Left ventricle myocardium inferior (tissue), 1 donor: ENCODE measurements at places on chromosomes 16 and 17.

DNA sequence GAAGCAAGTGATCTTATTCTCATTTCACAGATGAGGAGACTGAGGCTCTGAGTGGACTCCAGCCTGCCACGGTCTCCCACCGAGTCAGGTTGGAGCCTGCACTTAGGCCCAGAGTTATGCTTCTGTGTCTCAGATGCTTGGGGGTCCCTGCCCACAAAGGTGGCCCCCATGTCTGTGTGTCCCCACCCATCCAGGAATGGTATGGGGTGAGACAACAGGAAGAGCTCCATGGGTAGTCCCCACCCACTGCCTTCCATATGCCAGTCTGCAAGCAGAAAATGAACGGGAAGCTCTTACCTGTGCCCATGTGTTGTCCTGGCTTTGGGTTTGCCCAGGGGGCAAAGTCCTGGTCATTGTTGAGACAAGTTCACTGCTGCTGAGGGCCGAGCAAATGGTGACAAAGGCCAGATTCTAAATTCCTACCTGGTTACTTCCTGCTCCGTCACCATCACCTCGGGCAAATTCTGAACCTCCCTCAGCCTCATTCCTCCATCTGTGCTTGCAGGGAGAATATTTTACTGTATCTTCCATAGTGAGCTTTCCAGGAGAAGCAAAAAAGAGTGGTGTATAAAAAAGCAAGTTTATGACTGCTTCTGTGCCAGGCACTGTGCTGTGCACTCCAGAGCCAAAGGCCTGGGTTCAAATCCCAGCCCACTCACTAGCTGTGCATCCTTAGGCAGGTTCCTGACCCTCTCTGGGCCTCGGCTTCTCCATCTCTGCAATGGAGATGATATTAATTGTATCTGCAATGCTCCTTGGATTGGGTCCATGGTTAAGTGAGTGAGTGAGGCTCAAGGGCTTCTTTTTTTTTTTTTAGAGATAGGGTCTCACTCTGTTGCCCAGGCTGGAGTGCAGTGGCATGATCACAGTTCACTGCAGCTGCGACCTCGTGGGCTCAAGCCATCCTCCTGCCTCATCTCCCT is 9.3 kb downstream of the IL4R start:
- DNase-seq = no peak

DNA sequence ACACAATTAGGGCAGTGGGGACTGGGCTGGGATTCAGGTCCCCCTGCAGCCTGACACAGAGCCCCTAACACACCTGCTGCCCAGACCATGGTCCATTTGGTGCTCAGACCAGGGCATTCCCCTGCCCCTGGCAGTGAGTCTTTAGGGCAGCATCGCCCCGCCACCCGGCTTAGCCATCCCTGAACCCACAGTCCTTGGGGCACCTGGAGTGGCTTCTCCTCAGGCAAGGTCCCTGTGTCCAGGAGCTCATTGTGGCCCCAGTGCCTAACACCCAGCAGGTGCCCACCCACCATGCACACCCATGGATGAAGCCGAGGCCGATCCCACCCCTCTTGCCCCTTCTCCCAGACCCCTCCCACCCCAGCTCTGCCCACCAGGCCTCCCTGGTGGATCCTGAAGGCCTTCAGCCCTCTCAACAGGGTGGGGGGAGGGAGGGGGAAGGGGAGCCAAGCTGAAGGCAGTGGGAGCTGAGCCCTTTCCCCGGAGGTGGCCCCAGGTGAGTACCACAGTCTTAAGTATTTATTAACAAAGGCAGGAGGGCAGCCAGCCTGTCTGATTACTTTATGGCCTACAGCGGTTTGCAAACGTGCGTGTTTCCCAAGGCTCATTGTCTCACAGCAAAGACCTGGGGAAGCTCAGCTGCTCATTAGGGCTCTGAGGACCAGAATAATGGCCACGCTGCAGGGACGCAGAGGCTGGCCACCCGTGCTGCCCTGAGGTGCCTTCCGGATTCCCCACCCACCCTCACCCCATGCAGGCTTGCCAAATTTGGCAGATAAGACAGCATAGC is 38.5 kb downstream of the RBFOX3 start:
- no peak for DNase-seq

- DNase-seq = peak; percentile 84
Measured at GRCh38 chr17:42679492-42680330, 1.9 kb downstream of the CCR10 start.

DNA sequence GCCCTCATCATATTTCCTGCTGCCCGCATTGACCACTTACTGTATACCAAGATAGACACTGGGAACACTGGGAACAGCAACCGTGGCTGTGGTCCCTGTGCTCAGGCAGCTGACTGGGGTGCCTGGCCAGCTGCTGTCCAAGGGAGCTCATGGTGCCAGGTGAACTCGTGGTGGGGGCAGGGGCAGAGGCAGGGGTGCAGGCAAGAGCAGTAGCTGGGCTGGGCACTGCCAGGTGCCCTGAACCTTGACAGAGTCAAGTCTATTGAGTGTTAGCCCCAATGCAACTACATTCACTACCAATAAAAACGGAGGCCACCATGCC is 202.5 kb downstream of the C16orf78 start:
- no peak for DNase-seq

DNA sequence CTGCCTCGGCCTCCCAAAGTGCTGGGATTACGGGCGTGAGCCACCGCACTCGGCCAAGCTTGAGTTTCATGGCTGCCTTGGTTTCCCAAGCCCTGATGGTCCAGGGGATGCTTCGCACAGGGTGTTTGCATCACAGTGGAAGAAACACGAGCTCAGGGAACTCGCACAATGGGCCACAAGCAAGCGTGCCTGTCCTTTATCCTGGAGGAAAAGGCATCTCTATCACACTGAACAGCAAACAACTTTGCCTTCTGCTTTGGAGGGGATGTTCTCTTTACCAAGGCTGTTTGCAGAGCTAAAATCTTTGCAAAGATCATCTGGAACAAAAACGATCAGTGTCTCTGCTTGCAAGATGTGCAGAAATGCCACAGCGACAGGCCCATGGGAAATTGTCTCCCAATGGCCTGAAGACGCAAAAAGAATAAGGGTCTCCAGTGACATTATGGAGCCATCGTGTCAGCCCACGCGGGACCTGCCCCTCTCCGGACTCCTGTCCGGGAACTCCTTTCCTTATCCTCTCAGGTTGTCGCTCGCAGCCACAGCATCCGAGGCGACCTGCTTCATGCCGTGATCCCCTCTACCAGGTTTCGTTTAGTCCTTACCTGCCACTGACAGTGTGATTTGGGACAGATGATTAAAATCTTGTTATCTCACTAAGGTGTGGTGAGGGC is 44.1 kb upstream of the CBFA2T3 start:
- DNase-seq = peak; percentile 5

GRCh38 chr16:3063625-3064386 is 1.6 kb upstream of the IL32 start:
- no peak for DNase-seq

DNA sequence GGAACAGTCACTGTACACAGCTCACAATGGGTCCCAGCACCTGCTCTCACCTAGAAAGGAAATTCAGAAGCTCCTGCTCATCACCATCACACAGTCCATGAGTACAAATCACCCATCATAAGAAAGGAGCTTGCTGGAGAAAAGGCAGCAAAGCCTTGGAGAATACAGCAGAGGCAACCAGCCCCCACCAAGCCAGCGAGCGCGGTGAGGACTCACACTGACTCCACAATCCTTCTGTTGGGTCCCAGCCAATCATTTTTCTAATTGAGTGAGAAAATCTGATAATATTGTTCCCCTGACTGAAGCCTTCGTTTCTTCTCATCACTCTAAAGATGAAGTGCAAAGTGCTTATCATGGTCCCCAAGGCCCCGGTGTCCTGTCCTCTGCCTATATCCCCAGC is 298.3 kb downstream of the SLC39A11 start:
- no peak for DNase-seq

DNA sequence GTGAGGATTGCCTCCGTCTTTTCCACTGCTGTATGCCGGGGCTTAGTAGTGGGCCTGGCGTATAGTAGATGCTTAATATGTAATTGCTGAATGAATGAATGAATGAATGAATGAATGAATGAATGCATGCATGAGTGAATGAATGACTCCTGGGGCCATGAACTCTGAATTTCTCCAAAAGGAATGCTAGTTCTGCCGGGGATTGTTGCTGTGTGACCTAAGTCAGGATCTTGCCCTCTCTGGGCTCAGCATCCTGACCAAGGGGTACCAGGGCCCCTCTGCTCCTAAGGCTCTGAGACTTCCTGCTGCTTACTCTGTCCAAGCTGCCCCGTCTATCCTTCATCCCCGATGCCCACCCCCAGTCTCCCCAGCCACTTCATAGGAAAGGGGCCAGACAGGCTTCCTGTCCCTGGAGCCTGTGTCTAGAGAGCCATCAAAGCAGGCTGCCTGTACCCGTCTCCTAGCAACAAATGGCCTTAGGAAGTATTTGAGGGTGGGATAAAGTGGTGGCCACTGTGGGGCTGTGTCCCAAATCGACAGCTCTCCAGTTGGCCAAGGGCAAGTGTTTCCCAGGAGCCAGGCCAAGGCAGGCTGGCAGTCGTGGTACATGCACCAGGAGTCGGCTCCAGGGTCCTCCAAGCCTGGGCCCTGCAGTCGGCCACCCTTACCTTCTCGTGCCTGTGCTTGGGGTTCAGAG is 11.6 kb upstream of the MPRIP start:
- no peak for DNase-seq

GRCh38 chr17:6599364-6599763 is 41.1 kb downstream of the KIAA0753 start:
- no peak for DNase-seq

DNA sequence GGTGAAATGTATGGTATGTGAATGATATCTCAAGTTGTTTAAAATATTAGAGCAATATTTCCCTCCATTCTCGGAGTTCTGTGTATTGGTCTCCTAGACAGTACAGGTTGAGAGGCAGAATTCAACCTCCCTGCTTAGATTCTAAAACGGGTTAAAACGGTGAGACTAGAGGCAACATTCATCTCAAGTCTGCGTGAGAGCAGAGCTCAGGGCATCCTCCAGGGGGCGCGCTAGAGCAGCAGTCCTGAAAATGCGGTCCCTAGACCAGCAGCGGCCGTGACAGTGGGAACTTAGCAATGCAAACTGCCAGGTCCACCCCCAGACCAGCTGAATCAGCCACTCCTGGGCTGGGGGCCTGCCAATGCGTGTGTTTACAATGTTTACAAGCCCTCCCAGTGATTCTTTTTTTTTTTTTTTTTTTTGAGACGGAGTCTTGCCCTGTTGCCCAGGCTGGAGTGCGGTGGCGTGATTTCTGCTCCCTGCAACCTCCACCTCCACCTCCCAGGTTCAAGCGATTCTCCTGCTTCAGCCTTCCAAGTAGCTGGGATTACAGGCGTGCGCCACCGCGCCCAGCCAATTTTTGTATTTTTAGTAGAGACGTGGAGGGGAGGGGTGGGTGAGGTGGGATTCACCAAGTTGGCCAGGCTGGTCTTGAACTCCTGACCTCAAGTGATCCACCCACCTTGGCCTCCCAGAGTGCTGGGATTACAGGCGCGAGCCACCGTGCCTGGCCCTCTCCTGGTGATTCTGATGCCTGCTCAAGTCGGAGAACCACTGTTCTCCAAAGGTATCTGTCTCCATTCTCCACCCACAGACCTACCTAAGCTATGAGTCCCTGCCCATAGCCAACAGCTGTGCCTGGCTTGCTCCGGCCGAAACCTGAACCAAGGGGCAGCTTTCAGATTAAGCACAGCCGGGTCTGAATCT is 24.2 kb downstream of the KLHL36 start:
- peak; percentile 76 for DNase-seq

GRCh38 chr17:45013021-45013997 is 38.1 kb downstream of the DCAKD start:
- peak; percentile 44 for DNase-seq

DNA sequence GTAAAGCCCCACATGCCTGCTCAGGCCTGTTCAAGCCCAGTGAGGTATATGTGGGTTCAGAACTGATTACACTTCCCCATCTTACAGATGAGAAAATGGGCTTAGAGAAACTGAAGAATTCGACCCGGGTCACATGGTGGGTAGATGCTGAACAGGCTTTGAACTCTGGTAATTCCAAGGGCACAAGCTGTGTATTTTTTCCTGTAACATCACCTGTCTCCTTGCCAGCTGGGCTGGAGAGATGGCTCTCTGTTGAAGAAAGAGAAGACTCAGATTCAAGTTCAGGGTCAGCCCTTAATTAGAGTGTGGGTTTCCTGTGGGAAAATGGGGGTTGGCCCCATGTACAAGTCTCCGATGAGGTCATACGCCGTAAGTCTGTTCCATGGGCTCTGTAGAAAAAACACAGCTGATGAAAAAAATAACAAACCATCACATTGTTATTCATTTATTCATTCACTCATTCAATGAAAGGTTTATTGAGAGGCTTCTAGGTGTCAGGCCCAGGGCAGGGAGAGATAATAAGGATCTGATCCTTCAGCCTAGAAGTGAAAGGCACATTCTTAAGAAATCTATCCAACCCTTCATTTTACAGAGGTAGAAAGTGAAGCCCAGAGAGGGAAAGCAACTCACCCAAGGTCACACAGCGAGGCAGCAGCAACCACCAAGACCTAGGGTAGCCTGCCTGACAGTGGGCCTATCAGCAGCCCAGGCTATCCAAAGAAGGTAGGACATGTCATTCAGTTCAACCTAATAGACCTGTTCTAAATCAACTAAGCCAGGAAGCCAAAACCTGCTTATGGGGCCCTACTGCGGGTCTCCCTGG is 482.8 kb downstream of the SOX9 start:
- no peak for DNase-seq
